Right ventricle myocardium superior (tissue), 1 donor: ENCODE measurements at places on chromosomes 1 and 21. TPM values are rescaled to one million over a fixed set of nuclear protein-coding genes. Genes with fewer than 3 reads are reported as not detected.
A peak's percentile ranks its signal among the peaks of the same experiment; 100 is the strongest.

The XPR1 gene
- total RNA-seq = 38.6 TPM

The AMY1B gene
- total RNA-seq = not detected

The FAM131C gene
- total RNA-seq = 4.5 TPM

The DENND2C gene
- total RNA-seq = 2.6 TPM

The RNU1-3 gene
- total RNA-seq = 9,391 TPM

The DCST1 gene
- not detected for total RNA-seq

The CFAP45 gene
- total RNA-seq = 1.2 TPM

The FCRL1 gene
- total RNA-seq = not detected

The HORMAD1 gene
- total RNA-seq = not detected

The SLC25A34 gene
- total RNA-seq = 54.3 TPM

The PTGFRN gene
- 81.5 TPM for total RNA-seq

The ERMAP gene
- total RNA-seq = 3.6 TPM

The DBT gene
- 33.2 TPM for total RNA-seq

The DNAJC28 gene
- total RNA-seq = 5.7 TPM

- no peak for DNase-seq
These were observed 5.5 kb downstream of the GSTM4 start for GRCh38 chr1:109661391-109661790.

- DNase-seq = no peak
These were observed 13.6 kb downstream of the PCNX2 start for GRCh38 chr1:233281711-233282581.

GRCh38 chr1:39969048-39969447, 14.1 kb downstream of the MFSD2A start:
- DNase-seq = no peak

DNA sequence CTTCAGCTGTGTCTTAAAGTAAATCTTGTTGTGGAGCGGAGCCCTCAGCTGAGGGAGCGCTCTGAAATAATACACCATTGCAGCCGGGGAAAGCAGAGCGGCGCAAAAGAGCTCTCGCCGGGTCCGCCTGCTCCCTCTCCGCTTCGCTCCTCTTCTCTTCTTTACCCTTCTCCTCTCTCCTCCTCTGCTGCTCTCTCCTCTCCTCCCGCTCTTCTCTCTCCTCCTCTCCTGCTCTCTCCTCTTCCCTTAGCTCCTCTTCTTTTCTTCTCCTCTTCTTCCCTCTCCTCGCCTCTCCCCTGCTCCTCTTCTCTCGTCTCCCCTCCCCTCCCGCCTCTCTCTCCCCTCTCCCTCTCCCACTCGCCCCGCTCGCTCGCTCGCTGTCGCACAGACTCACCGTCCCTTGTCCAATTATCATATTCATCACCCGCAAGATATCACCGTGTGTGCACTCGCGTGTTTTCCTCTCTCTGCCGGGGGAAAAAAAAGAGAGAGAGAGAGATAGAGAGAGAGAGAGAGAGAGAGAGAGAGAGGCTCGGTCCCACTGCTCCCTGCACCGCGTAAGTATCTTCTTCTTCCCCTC, at the start of gene PROX1:
Gene PROX1, plus strand, starts transcription at position 47 of the 580 bp plus-strand sequence. CDS start 8,563 bp downstream, outside the sequence.
- no peak for DNase-seq

GRCh38 chr21:45640001-45640887, 3.3 kb upstream of the PCBP3 start:
- no peak for DNase-seq

DNA sequence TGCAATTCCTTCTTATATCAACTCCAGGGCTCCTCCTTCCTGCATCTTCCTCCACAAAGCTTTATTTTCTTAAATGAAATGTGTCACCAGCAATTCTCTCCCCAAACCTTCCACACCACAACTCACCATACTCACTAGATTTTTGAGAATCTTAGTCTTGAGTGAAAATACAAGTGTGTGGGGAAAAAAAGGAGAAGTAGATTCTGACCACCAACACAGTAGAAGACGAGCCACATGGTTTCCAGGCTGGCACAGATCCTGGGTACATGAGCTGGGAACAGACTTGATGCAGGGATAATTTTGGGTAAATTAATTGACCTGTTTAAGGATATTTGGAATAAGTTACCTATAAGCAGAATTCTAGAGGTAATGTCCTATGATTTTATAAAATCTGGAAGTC, 72.8 kb upstream of the KCNJ15 start:
- DNase-seq = no peak

DNA sequence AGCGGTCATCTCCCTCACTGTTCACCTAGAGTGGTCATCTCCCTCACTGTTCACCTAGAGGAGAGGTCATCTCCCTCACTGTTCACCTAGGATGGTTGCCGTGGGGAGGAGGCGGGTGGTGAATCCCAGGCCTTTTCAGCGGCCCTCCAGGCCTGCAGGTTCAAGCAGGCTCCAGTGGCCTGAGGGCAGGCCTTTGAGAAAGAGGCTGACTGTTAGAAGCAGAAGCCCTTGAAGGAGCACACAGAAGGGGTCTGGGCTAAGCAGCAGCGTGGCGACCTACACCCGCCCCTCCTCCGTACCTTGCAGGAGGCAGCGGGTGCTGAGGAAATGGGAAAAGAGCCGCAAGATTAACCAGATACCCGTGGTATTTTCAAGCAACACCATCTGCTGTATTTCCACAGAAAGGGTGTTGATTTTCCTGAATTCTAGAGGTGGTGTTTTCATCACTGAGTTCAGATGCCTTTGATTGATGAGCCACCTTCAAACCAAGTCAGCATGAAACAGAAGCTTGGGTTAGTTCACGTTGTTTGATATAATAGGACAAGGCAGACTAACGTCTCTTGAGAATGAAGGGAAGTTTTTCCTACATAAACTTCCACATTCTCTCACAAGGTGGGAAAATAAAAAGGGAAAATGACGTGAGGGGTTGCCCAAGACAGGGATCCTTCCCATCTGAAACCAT, 289.5 kb downstream of the KIF26B start:
- no peak for DNase-seq

DNA sequence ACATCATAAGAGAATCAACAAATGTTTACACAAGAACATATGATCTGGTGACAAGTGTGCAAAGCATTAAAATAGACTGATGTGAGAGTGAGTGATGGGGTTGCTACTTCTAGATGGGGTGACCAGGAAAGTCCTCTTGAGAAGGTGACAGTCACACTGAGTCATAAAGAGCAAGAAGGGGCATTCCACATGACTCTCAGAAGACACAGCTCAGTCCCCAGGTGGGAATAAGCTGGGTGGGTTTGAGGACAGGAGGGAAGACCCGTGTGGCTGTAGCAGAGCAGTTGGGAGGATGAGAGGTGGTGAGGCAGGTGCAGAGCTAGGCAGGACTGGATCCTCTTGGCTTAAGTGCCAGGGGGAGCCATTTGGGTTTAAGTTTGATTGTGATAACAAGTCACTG, 53.1 kb downstream of the TNR start:
- DNase-seq = no peak

DNA sequence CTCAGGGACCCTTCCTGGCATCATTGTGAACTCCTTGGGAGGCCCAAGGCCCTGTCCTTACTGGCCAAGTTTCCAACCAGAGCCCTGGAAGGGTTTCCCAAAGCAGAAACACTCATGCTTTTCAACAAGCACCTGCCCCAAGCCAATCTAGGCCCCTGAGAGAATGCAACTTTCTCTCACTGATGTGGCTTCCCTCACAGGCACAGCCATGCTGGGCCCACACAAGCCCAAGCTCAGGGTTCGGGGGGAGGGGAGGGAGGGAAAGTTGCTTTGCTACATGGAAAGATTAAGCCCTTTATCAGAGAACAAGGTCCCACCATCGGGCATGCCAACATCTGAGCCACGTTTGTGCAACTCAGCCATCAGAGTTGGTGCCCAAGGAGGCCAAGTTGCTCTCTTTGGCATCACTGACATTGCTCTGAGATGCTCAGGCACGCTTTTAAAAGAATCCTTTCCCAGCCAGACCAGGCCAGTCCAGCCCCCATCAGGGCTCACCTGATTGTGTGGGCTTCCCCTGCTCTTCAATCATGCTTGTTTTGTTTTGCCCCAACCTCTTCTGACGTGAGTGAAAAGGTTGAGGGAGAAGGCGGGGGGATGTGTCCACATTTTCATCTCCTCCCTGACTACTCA, 43.5 kb downstream of the RIMS3 start:
- DNase-seq = no peak

- DNase-seq = no peak
These were observed 278.2 kb downstream of the RRAGC start for GRCh38 chr1:38581396-38581795.

- no peak for DNase-seq
These were observed 6.8 kb downstream of the PKNOX1 start for GRCh38 chr21:42981214-42981523.

- no peak for DNase-seq
These were observed 836.1 kb upstream of the ADAMTS5 start for GRCh38 chr21:27802816-27803475.

- peak; percentile 98 for DNase-seq
These were observed at the start of gene BTF3L4 for GRCh38 chr1:52056163-52056936. Gene BTF3L4 (plus strand): TSS chr1:52056295. CDS start chr1:52059848, 3,553 bp downstream.

GRCh38 chr1:172179918-172180317, 240.6 kb upstream of the C1orf105 start:
- DNase-seq = no peak

- no peak for DNase-seq
These were observed 7.9 kb downstream of the SLAMF1 start for GRCh38 chr1:160638926-160639325.

GRCh38 chr1:67888216-67889106, 55.2 kb upstream of the GNG12 start:
- no peak for DNase-seq

GRCh38 chr1:9388335-9389180, 95.9 kb downstream of the SPSB1 start:
- DNase-seq = no peak

DNA sequence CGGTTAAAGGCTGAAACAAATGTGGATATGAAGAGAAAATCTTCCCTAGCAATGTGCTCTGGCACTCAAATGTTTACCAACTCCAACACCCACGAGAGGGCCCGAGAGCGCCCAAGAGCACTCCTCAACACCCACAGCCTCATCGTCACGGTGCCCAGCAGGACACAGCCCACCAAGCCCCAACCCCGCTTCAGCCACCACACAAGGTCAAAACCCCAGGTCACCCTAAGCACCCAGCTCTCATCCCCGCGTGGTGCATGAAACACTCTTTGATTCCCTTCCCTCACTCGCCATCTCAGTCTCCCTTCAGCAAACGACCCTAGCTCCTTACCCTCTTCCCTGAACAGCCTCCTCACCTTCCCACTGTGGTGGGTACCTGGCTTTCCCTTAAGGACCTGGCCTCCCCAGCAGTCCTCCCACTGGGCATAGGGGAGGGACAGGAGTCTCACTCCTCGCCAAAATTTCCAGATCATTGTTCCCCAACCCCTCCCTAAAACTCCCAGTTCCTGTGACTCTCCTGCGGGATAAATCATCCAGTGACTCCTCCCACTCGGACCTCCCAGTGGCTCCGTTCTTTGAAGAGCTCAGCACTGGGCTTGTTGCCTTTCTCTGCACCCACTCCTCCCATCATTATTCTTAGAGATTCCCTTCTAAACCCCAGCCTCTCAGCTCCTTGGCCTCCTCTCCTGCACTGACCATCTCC, 170.4 kb upstream of the SYT6 start:
- no peak for DNase-seq

DNA sequence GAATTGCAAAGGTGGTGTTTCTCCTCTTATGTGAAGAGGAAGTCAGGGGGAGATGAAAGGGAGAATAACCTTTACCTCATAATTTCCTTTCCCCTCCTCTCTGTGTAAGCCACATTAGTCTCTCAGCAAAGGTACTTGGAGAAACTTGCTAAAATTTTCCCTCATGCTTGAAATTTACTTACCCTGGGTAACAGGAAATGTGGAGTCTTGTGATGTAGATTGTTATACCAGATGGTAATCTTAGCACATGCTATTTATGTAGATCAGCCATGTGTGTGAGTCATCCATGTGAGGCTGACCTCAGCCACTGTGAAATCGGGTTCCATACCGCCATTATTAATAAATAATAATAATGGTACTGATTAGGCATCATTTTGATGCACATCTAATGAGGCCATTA, 128.4 kb downstream of the TGFB2 start:
- no peak for DNase-seq

DNA sequence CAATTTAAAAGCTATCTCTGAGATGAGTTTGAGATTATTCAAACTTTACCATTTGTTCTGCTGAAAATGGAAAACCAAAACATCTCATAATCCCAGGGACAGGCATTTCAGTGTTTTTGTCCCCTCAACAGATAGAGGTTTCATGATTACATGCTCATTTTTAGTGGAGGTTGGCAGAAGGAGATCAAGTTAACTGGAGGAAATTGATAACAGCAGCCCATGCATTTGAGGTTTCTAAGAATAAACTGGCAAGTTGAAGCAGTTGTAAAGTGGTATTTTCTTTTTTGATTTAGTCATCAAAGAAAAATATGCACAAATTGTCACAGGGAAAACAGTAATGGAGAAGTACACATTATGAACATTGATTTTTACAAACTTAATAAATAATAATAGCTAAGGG, 205.8 kb downstream of the PLA2G4A start:
- no peak for DNase-seq
